ENCODE measurements at places on chromosomes 16 and 17. TPM values are rescaled to one million over a fixed set of nuclear protein-coding genes. Genes with fewer than 3 reads are reported as not detected.

The PTGES3L gene
- total RNA-seq, result 4.7 TPM

GRCh38 chr17:47847341-47848197, 3.4 kb downstream of the SP6 start:
- no peak for DNase-seq

- no peak for DNase-seq
Observed at GRCh38 chr17:1713878-1714426, 3.8 kb upstream of the TLCD2 start.

The LCAT gene
- total RNA-seq, result 30.3 TPM

The DHODH gene
- 5.8 TPM for total RNA-seq

The TPSD1 gene
- 0.69 TPM for total RNA-seq

DNA sequence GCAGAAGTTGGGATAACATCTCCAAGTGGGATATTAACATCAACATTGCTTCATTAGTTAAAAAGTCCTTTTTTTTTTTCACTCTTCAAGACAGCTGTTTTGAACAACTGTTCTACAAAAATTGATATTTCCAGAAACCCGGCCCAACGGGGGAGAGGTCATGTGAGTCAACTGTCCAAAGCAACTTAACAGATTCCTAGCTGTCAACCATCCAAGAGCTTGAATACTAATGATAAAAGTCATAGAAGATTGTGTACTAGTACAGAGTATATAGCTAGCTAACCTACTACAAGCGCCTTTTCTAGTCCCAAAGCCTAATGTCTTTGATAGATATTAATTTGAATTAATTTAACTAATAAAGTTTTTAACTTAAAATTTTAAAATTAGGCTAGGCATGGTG, 172.0 kb downstream of the CYB561 start:
- DNase-seq, result no peak

GRCh38 chr16:22161999-22162655, at the start of gene SDR42E2:
Gene SDR42E2, plus strand, starts transcription at chr16:22162506. Its CDS starts 3,077 bp downstream, at chr16:22165583.
- no peak for DNase-seq

DNA sequence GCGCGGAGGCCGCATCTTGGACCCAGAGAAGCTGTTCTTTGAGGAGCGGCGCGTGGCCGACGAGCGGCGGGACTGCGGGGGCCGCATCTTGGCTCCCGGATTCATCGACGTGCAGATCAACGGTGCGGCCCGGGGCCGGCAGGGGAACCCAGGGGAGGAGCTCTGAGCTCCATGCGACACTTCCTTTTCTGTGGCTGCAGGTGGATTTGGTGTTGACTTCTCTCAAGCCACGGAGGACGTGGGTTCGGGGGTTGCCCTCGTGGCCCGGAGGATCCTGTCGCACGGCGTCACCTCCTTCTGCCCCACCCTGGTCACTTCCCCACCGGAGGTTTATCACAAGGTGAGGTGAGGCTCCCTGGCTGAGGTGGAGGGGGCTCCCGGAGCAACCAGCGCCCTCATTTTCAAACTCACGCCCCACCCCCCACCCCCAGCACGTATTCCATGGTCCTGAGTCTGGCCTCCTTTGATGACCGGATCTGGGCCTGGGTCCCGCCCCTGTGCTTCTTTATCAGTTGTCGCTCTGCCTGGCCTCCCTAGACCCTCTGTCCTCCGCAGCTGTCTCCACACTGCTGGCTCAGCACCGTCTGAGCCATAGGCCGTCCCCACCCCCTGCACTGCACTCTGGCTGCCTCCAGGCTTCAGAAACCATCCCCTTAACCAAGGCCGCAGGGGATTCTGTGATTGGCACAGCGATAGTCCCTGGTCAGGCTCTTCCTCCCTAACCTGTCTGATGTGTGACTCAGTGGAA, 787 bp downstream of the AMDHD2 start:
- DNase-seq, result no peak

DNA sequence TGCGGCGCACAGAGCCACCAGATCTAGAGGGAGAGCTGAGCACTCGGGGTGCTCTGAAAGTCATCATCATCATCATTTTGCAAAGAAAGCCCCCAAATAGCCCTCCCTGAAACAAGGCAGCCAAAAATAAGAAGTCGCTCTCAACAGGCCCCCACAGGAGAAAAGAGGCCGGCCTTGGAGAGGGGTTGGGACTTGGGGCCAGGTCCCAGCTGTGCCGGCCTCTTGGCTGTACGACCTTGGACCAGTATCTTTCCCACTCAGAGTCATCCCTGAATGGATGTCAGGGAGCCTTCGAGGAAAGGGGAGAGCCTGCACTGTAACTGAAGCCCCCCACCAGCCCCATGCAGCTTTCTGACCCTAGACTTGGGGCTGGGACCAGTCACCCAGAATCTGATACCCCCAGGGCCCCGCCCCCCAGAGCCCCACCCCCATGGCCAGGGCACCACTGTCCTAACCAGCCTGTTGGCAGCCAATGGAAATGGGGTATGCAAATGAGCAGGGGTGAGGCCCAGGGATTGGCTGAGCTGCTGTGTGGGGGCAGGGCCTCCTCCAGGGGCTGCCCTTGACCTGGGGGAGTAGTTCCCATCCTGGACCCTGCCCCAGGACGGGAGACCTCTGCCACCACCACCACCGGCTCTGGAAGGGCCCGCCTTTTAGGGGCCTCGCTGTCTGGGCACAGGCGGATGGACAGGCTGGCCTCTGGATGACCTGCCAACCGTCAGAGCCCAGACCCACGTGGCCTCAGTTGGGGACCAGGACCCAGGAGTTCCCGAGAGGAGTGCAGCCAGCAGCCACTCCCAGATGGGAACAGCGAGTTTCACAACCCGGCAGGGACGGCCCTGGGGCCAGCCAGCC, 15.4 kb downstream of the ZFPM1 start:
- peak; percentile 67 for DNase-seq

GRCh38 chr16:66569827-66570405, 3.7 kb downstream of the CMTM1 start:
- DNase-seq, result no peak

The CCR7 gene
- total RNA-seq, result 1.3 TPM

The DPEP1 gene
- total RNA-seq, result 2.5 TPM

- DNase-seq, result no peak
Observed at GRCh38 chr17:29084541-29085146, 41.7 kb downstream of the PIPOX start.

- no peak for DNase-seq
Observed at GRCh38 chr17:50331085-50331791, 14.7 kb upstream of the XYLT2 start.

GRCh38 chr17:34416116-34416515, 53.1 kb upstream of the CCL1 start:
- no peak for DNase-seq

The TOM1L1 gene
- 61.7 TPM for total RNA-seq

DNA sequence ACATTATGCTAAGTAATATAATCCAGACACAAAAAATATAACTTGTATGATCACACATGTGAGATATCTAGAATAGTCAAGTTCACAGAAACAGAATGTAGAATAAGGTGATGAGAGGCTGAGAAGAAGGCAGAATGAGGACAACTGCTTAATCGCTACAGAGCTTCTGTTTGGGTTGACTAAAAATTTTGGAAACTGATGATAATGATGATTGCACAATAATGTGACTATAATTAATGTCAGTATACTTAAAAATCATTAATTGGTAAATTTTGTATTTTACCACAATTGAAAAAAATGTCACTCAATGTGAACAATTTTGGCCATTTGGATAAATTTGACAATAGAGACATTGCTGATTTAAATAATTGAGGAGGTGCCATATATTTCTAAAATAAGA, 1374.4 kb upstream of the CDH8 start:
- DNase-seq, result no peak

GRCh38 chr17:80382446-80382845, 32.5 kb upstream of the ENDOV start:
- no peak for DNase-seq

- DNase-seq, result peak; percentile 31
Observed at GRCh38 chr16:72848028-72848400, 199.9 kb downstream of the ZFHX3 start.

The MAP1LC3B gene
- total RNA-seq, result 55.9 TPM

GRCh38 chr16:67750466-67750865, 31.4 kb upstream of the GFOD2 start:
- no peak for DNase-seq

All from mucosa of gallbladder (tissue), 1 donor.